Posterior vena cava (tissue), 2 donors: ENCODE measurements at places on chromosomes 5 and 9.

DNA sequence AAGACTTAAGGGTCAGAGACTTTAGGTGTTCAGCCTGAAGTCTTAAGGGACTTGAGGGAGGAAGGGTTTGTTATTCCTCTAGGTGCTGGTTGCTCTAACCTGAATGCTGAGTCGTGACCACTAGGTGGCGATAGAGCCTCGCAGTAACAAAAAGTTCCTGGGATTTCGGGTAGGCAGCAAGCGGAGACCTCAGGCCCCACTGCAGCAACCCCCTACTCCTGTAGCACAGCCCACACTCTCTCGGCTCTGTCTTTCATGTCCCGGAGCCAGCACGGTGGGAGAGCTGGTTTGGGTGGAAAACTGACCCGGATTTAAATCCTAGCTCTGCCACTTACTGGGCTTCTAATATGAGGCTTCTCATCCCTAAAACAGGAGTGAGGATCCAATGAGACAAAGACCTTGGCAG, 100.3 kb upstream of the PANK3 start:
- peak; percentile 88 for DNase-seq

- DNase-seq: peak; percentile 78
Measured at GRCh38 chr9:129880654-129881546, 45.6 kb downstream of the USP20 start.

DNA sequence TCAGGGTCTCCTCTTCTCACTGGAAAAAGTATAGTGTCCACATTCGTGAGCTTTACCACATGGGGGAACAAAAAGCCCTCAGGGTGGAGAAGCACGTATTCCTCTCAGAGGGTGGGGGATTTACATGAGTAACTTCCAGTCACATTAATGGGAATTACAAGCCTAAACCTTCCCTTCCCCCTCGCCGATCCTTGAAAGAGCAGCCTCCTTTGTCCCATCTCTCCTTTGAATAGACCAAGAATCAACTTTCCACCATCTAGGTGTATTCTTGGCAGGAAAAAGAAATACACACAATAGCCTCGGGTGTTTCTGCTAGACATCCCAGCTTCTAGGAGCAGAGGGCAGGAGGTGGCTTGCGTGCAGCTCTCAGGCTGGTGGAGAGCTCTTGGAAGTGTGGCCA, 144.4 kb downstream of the ZNF462 start:
- DNase-seq: no peak

GRCh38 chr9:130957451-130958203, 18.6 kb upstream of the FIBCD1 start:
- DNase-seq: no peak

DNA sequence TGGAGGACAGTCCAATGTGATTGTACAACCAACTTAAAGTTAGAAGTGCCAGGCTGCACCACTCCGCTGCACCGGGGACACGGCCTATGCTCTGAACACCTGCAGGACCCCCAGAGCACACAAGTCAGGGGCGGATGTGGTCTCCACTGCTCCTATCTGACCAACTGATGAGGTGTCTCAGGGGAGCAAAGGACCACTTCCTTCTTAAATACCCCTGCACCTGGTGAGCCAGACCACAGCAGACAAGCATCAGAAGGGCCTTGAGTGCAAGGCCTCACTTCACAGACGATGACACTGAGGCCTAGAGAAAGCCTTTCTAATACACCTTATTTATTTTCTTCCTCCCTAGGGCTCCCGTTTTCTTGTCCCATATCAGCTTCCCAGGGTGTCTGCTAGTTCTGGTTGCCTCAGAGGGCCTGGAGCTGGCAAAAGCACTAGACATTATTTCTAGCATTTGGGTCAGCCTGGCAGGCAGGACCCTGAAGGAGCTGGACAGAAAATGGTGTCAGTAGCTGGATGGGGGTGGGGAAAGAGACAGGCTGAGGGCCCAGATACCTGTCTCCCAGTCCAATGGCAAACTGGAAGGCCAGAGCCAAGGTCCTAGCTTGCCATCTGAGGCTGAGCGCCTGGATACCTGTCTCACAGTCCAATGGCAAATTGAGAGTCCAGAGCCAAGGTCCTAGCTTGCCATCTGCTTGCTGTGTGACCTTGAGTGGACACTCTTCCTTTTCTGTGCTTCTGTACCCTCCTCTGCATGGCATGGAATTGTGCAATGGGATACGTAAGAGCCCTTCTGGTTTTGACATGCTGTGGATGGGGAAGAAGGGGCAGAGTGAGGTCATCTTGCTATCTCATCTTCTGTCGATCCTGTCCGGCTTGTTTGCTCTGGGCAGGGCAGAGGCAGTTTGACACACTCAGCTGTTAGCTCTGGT, 9.0 kb downstream of the CCDC69 start:
- peak; percentile 77 for DNase-seq

- DNase-seq: peak; percentile 47
Measured at GRCh38 chr5:589588-589987, 22.6 kb upstream of the CEP72 start.

- DNase-seq: no peak
Measured at GRCh38 chr5:170525470-170526211, 21.8 kb downstream of the KCNIP1 start.

GRCh38 chr5:177388521-177389052, 4.4 kb downstream of the SLC34A1 start:
- no peak for DNase-seq

DNA sequence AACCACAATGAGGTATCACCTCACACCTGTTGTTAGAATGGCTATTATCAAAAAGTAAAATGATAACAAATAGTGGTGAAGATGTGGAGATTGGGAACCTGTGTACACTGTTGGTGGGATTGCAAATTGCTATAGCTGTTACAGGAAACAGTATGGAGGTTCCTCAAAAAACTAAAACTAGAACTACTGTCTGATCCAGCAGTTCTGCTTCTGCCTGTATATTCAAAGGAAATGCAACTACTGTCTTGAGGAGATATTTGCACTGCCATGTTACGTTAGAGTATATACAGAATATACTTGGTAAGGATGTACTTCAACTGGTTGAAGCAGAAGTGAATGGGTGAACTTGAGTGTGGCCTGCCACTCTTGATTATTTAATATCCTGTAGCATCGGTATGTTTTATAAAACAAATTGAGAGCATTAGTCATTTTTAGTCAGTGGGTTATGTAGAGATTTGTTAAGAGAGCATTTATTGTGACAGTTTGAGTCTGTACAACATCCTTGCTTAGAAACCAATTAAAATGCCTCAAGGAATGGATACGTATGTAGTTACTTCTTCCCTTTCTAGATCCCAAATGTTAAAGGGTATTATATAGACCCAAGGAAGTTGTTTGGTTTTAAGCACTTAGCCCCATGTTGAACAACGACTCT, 37.5 kb downstream of the ZCCHC7 start:
- DNase-seq: no peak

GRCh38 chr5:109681763-109682162, 8.0 kb upstream of the MAN2A1 start:
- DNase-seq: no peak
